ENCODE measurements at places on chromosomes 6 and 20. TPM values are rescaled to one million over a fixed set of nuclear protein-coding genes. Genes with fewer than 3 reads are reported as not detected.

Gene CSTF1
- total RNA-seq, result 16.7 TPM

Gene LY6G5C
- 3.2 TPM for total RNA-seq

Gene SLC17A5
- 4.7 TPM for total RNA-seq

Gene MEP1A
- not detected for total RNA-seq

Gene CLDN20
- not detected for total RNA-seq

Gene TSPO2
- total RNA-seq, result not detected

Gene CD93
- total RNA-seq, result 33.6 TPM

Gene BTNL2
- total RNA-seq, result not detected

Gene UBD
- not detected for total RNA-seq

Gene PKIG
- total RNA-seq, result 105 TPM

Gene CYP24A1
- total RNA-seq, result not detected

Gene GPR63
- not detected for total RNA-seq

Gene IYD
- total RNA-seq, result 0.28 TPM

Gene MUCL3
- total RNA-seq, result not detected

Gene WFDC5
- total RNA-seq, result not detected

Gene CRISP2
- not detected for total RNA-seq

Gene RAD21L1
- not detected for total RNA-seq

Gene PRICKLE4
- 0.46 TPM for total RNA-seq

Gene WFDC10B
- total RNA-seq, result not detected

Gene CST2
- total RNA-seq, result not detected

Gene VGLL2
- total RNA-seq, result 60.2 TPM

Gene PRPH2
- 1.8 TPM for total RNA-seq

Gene RAET1L
- not detected for total RNA-seq

Gene SLC32A1
- not detected for total RNA-seq

Gene TRMT6
- 23.3 TPM for total RNA-seq

Gene RIN2
- total RNA-seq, result 18.9 TPM

Gene F13A1
- 30.1 TPM for total RNA-seq

Gene HSPA1L
- 2.5 TPM for total RNA-seq

Gene PBX2
- 36.2 TPM for total RNA-seq

Gene EXOC2
- total RNA-seq, result 15.9 TPM

Gene BPIFB2
- not detected for total RNA-seq

Gene RNF8
- 10.7 TPM for total RNA-seq
